Right renal cortex interstitium (tissue), 3 donors: ENCODE measurements at places on chromosomes 12 and 14. TPM values are rescaled to one million over a fixed set of nuclear protein-coding genes. Genes with fewer than 3 reads are reported as not detected.

The HSPB8 gene
- 7.5 TPM for polyA plus RNA-seq

The SIX4 gene
- 6.9 TPM for polyA plus RNA-seq

GRCh38 chr14:36293824-36294223 is 26.6 kb downstream of the MBIP start:
- DNase-seq = no peak

GRCh38 chr14:80491131-80491530 is 279.8 kb upstream of the DIO2 start:
- no peak for DNase-seq

The RHEBL1 gene
- polyA plus RNA-seq = 1.7 TPM

The LRIG3 gene
- 34.1 TPM for polyA plus RNA-seq

- DNase-seq = no peak
Measured at GRCh38 chr14:100323942-100324307, 786 bp downstream of the SLC25A47 start.

- DNase-seq = no peak
Measured at GRCh38 chr12:76704693-76705092, 59.2 kb upstream of the ZDHHC17 start.

DNA sequence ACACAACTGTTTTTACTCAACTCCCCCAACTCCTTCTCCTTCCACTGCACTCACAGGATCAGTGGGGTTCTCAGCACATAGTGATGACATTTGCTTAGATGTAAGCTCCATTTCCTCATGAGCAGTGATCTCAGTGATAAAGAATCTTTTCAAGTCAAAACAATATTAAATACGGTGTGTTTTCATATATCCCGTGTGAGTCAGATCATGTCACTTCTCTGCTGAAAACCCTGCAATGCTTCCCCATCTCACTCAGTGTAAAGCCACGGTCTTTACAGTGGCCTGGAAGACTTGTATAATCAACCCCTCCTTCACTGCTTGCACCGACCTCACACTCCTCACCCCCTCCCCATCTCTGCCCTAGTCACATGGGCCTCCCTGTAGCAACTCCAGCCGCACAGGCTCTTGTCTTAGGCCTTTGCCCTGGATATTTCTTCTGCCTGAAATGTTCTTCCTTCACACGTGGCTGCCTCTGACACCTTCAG is 149.7 kb upstream of the ARHGAP5 start:
- no peak for DNase-seq

DNA sequence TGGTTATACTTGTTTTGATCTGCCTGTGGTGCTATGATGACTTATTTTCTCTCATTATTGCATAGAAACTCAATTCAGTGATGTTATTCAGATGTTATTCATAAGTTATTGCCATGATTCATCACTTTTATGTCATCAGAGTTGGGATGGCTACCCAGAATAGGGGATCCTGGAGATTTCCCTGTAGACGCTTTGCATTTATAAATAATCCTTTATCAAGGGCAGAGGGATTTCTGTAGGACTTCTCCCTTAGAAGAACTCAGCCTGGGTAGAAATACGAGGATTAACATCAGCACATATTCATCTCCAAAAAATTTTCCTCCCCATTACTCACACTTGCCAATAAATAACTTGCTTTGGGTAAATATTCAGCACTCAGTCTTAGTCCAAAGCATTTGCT is 4.9 kb downstream of the GPRC5A start:
- no peak for DNase-seq

GRCh38 chr12:34358198-34358597 is 335.9 kb downstream of the ALG10 start:
- no peak for DNase-seq

DNA sequence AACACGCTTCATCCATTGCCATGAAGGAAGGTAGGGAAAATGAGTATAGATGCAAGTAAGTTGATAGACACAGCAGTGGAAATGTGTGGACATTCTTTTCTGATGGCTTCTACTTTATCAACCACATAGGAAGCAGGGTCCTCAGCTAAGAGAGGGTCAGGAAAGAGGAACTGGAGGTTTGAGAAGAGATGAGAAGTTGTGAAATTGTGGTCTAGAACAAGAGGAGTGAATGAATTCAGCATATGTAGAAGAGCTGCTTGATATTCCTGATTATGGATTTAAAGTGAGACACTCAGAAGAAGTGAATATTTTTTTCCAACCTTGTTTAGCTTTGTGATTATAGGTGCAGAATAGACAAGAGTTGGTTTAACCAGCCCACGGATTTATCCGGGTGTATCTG is 128.5 kb downstream of the SLC15A5 start:
- no peak for DNase-seq

DNA sequence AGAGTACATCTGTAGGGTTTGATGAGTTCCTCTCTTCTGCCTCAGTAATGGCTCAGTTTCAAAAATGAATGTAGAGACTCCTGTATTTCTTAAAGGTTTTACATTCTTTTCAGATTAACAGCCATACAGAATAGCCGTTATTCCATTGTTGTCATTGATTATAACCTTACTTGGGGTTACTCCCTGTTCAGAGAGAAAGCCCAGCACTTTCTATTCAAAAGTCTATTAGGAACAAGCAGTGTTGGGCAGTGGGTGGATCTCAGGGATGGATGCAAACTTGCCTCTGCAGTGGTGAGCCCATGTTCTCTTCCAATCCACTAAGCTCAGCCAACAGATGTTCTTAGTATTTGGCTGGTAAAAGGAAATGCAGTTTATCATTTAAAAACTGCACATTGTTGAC is 342.6 kb upstream of the E2F7 start:
- DNase-seq = no peak

The CRIP1 gene
- polyA plus RNA-seq = 32.5 TPM

DNA sequence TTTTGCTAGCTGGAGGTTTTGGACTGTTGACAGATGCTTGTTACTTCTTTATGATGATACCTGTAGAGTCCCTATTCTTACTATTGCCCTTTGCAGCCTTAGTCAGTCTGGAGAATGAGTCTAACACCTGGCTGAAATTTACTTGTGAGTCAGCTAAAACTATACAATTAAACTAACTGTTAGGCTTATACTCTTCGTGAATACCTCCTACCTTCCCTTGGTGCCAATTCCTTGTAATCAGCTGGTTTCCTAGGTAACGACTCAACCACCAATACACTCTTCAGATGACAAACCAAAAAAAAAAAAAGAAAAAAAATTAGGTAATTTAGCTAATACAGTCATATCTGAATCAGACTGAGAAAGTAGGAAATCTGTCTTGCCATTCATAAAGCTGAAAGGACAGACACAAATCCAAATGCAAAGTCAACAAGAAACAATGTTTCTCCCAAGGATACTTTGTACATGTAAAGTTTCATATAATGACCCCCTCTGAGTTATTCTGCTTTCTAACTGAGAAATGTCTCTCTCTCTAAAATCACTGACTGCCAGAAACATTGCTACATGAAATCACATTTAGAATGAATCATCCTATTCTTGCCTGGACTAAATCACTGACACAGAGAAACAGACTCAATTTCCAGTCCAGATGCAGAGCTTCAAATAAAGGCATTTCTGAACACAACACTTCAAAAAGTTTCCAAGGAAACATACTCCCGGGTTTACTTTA is 56.5 kb upstream of the CDKL1 start:
- DNase-seq = no peak

GRCh38 chr12:132309596-132310086 is 19.7 kb downstream of the GALNT9 start:
- no peak for DNase-seq

The RPGRIP1 gene
- polyA plus RNA-seq = 0.39 TPM

DNA sequence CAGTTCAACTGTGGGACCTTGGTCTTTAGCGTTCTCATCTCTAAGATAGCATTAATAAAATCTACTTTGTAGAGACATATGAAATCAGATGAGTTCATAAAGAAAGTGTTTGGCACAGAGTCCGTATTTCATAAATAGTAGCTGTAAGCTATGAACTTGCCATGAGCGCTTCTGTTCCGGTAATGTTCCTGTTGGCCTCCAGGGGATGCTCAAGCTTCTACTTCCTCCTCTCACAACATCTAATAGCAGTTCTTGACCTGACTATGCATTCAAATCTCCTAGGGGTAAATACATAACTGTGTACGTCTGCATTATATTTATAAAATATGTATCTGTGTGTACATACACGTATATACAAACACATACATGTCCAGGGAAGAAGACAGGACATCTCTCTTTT is 288.2 kb upstream of the TMPO start:
- DNase-seq = no peak

The TSPAN31 gene
- polyA plus RNA-seq = 109 TPM

The HOXC9 gene
- polyA plus RNA-seq = 21.0 TPM

- no peak for DNase-seq
Measured at GRCh38 chr14:36580141-36580855, 2.1 kb downstream of the NKX2-8 start.

DNA sequence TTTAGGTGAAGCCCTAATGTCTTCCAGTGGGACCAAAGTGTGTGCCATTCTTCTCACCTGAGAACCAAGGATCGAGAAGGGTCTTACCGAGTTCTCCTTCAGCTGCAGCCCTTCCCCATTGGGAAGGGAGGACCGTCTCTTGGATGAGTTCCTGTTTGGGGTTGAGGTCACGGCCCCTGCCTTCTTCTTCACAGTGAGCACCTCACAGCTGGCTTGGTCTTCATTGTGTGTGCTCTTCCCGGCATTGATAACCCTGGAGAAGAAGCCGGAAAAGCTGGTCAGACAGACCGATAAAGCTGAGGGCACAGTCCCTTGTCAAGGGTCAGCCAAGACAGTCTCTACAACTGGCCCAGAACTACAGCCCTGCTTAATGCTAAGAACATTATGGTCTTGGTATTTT is 102.9 kb downstream of the PPM1H start:
- no peak for DNase-seq

The TMPRSS12 gene
- 0.08 TPM for polyA plus RNA-seq
